ENCODE measurements at places on chromosomes 2 and 18. TPM values are rescaled to one million over a fixed set of nuclear protein-coding genes. Genes with fewer than 3 reads are reported as not detected.

GRCh38 chr18:44599412-44599811, 81.3 kb upstream of the SETBP1 start:
- no peak for DNase-seq

UGT1A10 gene
- polyA plus RNA-seq = not detected

GREB1 gene
- 6.2 TPM for polyA plus RNA-seq

LAMA1 gene
- 2.4 TPM for polyA plus RNA-seq

DNA sequence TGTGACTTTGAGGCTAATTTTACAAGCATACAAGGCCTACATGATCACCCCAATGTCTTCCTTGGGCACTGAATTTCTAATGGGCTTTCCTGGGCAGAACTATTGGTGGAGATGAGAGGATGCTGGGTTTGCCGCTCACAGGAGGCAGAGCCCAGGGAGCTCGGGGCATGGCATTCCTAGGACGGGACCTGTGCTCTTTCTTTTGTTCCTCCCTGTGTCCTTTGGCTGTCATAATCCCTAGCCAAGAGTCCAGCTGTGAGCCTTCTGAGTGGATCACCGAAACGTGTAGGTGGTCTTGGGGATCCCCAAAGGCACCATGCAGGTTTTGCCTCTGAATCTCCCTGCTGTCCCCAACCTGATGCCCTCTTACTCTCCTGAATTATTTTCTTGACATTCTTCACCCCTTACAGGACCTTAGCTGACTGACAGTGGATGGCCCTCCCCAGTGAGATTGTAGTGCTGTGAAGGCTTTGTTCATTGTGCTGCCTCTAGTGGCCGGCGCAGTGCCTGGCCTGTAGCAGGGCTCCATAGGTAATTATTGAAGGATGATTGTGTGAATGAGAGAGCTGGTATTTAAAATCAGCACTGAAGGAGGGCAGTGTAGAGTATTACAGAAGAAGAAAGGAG, 221.9 kb downstream of the ZNF407 start:
- DNase-seq = no peak

GRCh38 chr2:153373510-153374279, 104.9 kb downstream of the RPRM start:
- no peak for DNase-seq

GRCh38 chr2:217353591-217353990, 493.7 kb upstream of the TNP1 start:
- no peak for DNase-seq

MOGAT1 gene
- polyA plus RNA-seq = not detected

DNA sequence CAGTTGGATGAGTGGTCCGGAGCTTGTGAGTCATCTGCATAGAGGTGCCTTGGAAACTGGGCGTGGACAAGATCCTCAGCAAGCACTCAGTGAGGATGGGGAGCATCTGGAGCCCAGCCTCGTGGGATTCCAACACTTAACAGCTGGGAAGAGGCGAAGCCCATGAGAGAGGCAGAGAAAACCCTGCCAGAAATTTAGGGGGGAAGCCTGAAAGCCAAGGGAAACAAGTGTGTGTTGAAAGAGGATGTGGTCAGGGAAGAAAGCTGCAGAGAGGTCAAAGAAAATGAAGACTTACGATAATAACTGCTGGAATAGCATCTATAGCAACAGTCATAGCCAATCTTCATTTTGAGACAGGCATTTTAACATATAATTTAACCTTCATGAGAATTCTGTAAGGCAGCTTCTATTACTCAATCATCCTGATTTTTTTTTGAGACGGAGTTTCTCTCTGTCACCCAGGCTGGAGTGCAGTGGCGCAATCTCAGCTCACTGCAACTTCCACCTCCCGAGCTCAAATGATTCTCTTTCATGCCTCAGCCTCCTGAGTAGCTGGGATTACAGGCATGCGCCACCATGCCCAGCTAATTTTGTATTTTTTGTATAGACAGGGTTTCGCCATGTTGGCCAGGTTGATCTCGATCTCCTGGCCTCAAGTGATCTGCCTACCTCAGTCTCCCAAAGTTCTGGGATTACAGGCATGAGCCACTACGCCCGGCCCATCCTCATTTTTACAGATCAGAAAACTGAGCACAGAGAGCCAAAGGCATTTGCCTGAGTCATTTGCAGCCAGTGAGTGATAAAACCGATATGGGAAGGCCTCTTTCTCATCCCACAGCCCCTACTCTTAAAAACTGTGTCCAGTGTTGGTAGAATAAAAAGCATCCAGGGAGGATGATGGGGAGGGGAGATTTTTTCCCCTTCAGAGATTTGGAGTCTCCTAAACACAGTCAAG, 214.4 kb upstream of the EPAS1 start:
- no peak for DNase-seq

KIF5C gene
- 2.0 TPM for polyA plus RNA-seq

GRCh38 chr18:31420524-31420923, 27.0 kb upstream of the DSG3 start:
- DNase-seq = no peak

- DNase-seq = no peak
Measured at GRCh38 chr18:39326772-39327171, 1761.2 kb upstream of the CELF4 start.

DNA sequence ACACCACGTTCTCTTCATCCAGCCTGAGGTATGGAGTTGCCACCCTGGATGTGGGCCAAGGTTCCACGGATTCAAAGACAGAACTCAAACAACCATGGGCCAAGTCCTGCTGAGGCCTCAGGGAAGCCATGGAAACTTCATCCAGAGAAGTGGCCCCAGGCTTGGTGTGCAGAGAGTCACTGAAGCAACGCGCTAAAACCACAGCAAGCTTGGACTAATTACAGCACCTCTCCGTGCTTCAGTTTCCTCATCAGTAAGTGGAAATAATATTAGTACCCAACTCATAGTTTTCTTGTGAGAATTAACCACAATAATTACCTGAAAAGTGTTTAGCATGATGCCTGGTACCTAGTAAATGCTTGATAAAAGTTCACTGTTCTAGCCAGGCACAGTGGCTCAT, 19.2 kb upstream of the AP1S3 start:
- no peak for DNase-seq

GRCh38 chr18:48803951-48804855, 146.6 kb downstream of the SMAD7 start:
- no peak for DNase-seq

PROKR1 gene
- 0.04 TPM for polyA plus RNA-seq

DNA sequence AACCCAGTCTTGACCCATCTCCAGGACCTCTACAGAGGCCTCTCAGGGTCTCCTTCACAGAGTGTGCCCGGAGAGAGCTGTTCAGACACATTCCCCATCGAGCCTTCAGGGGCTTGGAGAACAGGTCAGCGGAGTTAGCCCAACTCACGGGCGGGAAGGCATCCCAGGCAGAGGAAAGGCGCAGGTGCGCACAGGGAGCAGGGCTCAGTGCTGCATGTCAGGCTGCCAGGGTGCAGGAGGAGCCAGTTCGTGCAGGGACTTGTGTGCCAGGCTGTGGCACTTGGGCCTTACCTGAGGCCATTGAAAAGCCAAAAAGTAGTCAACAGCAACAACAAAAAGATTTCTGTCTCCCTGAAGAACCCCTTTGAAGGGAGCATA, 104.0 kb downstream of the ITGB1BP1 start:
- no peak for DNase-seq

DNA sequence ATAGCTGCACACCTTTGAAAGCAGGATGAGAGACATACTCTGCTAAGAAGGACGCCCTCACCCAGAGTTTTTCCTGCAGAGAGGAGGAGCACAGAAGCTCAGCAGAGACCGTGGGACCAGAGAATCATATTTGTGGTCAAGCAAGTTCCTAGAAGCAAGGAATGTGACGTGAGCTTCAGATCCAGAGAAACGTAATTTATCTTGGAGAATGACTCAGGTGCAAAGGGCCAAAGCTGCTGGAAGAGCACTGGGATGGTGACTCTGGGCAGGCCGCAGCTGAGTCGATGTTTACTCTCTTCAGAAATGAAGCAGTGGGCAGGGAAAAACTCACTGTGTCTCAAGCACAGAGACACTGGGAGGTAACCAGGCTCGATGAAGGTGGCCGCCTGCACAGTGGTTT, 50.1 kb upstream of the IGFBP2 start:
- no peak for DNase-seq

GRCh38 chr2:96489663-96490062, 15.5 kb downstream of the NEURL3 start:
- no peak for DNase-seq

DNA sequence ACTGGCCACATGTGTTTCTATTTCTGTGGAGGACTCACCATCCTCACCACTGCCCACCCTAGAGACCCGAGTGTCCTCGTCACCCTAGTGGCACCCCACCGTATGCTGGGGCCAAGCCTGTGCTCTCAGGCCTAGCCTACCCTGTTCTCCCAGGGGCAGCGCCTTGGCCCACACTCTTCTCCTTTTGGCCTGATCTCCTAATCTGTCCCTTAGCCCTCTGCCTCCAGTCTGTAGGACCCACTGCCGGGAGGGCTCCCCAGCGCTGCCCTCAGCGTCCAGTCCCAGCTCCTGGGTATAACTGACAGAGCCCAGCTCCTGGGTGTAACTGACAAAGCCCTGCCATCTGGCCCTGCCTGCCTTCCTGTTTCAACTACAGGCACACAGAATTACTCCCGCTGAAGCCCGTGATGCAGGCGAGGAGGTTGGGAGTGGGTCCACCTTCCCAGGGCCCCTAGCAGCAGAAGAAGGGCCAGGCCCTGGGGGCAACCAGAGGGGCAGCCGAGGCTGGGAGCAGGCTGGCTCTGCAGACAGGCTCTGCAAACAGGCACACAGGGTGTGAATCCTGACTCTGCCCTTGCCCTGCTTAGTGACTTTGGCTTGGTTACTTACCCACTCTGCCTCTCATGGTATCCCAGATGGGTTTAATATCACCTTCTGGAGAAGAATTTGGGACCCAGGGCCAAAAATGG, 25.6 kb upstream of the PTMA start:
- no peak for DNase-seq

DNA sequence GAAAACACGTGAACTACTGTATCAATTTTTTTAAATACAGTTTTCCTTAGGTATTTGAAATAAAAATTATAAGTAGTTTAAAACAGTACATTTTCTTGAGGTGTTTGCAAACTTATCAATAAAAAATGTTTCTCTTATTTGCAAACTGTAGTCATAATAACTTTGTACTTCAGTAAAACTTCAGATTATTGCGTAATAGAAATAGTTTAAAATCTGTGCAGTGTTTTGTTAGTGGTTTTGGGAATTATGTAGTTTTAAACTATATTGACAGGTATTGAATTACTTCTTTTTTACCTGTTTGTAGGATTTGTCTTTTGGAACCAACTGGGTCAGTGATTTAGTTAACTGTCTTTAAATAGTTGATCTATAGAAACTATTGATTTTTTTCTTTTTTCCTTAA, 7.3 kb downstream of the NAPG start:
- no peak for DNase-seq

DNA sequence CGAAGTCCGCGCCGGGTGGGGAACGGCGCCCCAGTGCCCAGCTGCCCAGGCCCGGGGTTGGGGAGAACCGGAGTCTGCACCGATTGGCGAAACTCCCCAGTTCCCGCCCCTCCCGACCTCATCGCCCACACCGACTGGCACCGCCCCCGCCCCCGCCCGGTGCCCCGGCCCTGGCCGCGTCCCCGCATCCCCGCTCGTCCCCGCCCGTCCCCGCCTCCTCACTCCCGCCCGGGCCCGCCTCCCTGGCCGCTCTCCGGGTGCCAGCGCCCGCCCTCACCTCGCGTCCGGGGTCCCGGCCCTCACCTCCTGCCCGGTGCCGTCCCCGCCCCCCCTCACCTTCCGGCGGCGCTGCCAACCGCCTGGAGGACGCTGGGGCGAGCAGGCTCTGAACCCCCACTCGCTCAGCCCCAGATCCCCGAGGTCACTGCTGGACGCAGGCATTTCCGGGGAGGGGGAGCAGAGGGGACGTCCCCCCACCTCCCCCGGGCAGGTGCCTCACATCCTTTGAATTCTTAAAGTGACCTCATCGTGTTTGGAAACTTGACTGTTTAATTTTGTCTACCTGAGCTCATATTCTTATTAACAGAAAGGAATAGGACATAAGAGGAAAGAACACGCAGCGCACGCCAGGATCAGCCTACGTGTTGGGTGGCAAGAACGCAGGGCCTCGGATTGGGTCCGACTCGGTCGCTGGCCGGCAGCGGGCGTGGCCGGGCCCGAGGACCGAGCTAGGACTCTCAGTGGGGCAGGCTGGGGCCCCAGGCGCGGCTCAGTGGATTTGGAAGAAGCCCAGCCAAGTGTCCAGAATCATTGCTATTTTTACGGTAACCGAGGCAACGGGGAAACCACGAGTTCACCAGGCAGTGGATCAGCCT, at the start of gene FAM110C:
Gene FAM110C, minus strand, starts transcription at position 35 of the 875 bp plus-strand sequence. CDS start 120 bp downstream, outside the sequence.
- DNase-seq = peak; percentile 92

GRCh38 chr2:201734111-201734510, 35.7 kb upstream of the MPP4 start:
- no peak for DNase-seq

CYP26B1 gene
- polyA plus RNA-seq = 0.91 TPM

MGAT4A gene
- 21.0 TPM for polyA plus RNA-seq

- no peak for DNase-seq
Measured at GRCh38 chr2:152189622-152190495, 14.3 kb upstream of the STAM2 start.

IL1RL1 gene
- 1.3 TPM for polyA plus RNA-seq

IL36B gene
- not detected for polyA plus RNA-seq

DNA sequence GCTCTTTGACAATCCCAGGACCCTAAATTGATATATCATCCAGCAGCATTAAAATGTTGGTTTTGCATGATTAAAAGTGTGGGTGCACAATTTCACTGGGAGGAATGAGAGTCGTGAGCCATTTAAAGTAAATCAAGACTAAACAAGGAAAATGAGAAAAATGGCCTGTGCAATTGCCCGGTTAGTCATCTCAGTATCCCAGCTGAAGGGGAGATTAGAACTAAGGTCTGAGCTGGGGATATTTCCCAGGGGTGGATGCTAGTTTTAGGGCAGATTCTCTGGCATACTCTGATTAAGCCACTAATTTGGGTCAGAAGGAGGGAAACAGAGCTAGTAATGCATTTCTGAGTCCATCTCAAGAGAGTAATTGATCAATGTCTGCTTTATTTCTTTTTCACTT, 177.2 kb downstream of the EN1 start:
- DNase-seq = no peak

GRCh38 chr18:69752737-69753380, 194.8 kb downstream of the CD226 start:
- no peak for DNase-seq

GRCh38 chr2:22756276-22757043, 628.5 kb upstream of the KLHL29 start:
- no peak for DNase-seq

- DNase-seq = no peak
Measured at GRCh38 chr2:198545411-198545810, 741.0 kb downstream of the PLCL1 start.

GRCh38 chr2:6780765-6781274, 84.9 kb downstream of the CMPK2 start:
- DNase-seq = no peak

GRCh38 chr2:237939251-237939650, 27.6 kb upstream of the UBE2F start:
- DNase-seq = no peak

GRCh38 chr2:239302808-239303557, 97.8 kb downstream of the HDAC4 start:
- no peak for DNase-seq

AOX1 gene
- polyA plus RNA-seq = 17.8 TPM

GRCh38 chr18:38872342-38872741, 1306.7 kb upstream of the CELF4 start:
- no peak for DNase-seq

GRCh38 chr2:102235491-102235890, 48.7 kb downstream of the IL1RL2 start:
- no peak for DNase-seq

- DNase-seq = no peak
Measured at GRCh38 chr2:49225126-49225525, 70.8 kb upstream of the FSHR start.

All from pancreas (tissue), 10 donors.